Right lung (tissue), 10 donors: ENCODE measurements at places on chromosomes 11 and 22.

GRCh38 chr11:12867531-12867930, 141.6 kb upstream of the RASSF10 start:
- no peak for DNase-seq

DNA sequence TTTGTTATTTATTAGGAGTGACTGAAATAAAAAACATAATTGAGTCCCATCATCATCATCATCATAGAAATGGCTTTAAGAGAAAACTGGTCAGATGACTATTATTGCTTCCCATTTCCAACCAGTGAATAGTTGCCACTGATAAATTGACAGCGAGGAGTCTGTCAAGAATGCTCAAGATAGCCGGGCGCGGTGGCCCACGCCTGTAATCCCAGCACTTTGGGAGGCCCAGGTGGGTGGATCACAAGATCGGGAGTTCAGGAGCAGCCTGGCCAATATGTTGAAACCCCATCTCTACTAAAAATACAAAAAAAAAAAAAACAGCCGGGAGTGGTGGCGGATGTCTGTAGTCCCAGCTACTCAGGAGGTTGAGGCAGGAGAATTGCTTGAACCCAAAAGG, 1.9 kb downstream of the WBP2NL start:
- no peak for DNase-seq

GRCh38 chr11:113131036-113131775, 170.0 kb downstream of the NCAM1 start:
- DNase-seq, result no peak

DNA sequence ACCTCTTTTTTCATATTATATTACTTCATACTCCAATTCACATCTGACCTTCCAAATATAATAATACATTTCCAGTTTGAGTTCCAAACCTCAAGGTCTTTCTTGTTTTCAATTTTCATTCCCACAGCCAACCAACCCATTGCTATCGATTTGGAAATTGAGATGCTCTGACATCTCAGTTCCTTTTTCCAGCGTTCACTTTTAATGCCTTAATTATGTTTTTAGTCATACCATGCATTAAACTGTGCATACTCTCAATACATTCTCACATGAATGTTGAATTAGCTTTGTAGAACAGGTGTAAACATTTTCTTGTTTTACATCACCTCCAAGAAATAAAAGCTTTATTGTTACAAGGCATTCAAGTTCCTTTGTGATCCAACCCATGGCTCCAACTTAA, 294.2 kb upstream of the ANO3 start:
- no peak for DNase-seq

DNA sequence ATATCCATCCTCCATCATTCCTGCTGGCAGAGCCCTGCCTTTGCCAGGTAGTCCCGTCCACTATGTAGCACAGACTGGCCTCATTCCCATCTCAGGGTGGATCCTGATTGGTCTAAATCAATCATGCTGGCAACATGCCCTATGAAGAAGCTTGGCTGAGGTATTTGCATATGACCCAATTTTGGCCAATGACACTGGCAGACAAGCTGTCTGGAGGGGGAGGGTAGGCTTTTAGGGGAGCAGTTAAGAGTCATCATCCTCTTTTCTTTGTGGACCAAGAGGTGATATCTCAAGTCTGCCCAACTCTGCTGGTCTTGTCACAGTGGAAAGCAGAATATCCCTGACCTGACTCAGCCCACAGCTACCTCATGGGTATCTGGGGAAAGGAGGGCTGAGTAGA, 5.1 kb downstream of the CCDC89 start:
- DNase-seq, result no peak

GRCh38 chr11:1015064-1015463, 21.5 kb downstream of the MUC6 start:
- no peak for DNase-seq

DNA sequence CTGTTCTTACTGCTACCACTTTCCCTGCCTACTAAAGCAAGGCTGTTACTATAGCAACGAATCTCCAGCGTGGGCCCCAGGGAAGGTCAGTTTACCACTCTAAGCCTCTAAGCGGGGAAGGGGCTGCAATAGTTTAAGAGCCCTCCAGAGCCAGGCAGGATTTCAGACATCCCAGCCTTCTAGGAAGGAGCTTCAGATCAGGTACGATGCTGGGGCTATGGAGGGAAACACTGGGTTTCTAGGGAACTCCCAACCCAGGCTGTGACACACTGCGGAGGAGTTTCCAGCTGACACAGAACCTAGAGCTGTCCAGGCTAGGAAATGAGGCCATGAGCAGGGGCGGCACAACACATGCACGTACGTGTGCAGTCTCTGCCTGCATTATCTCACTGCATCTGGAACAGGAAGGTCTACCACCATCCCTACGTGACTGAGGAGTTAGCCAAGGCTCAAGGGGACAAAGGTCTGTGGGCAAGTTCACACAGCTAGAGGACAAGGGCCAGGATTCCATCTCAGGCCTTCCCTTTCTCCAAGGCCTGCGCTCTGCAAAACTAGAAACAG, 20.4 kb downstream of the HPS4 start:
- DNase-seq, result no peak

GRCh38 chr11:118953265-118953664, 2.8 kb upstream of the UPK2 start:
- no peak for DNase-seq

GRCh38 chr11:94283678-94284077, 20.7 kb upstream of the IZUMO1R start:
- DNase-seq, result no peak

GRCh38 chr11:106077609-106078455, at the start of gene AASDHPPT:
Gene AASDHPPT, plus strand, starts transcription at chr11:106077662. Its CDS starts 49 bp downstream, at chr11:106077711.
- no peak for DNase-seq

- DNase-seq, result no peak
Observed at GRCh38 chr11:62128835-62129234, 5.0 kb downstream of the INCENP start.

DNA sequence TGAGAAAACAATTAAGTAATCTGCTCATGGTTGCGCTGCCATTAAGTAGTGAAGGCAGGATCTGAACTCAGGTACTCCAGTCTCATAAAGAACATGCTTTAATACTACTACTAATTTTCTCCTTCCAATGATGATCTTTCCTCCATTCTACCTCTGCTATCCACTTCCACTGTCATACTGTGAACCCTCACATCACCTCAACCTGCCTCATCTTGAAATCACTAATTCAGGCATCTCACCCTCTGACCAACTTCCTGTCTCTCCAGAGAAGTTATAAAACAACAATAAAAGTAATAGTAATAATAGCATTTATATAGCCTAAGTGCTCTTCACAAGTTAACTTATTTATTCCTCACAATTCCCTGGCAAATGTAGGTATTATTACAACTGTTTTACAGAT, 57.1 kb upstream of the PSMA1 start:
- DNase-seq, result no peak

GRCh38 chr11:16361108-16361865, 4.9 kb upstream of the SOX6 start:
- no peak for DNase-seq

GRCh38 chr11:46075928-46076327, 45.3 kb downstream of the PHF21A start:
- no peak for DNase-seq
